ENCODE measurements at places on chromosomes 16 and 17.

- DNase-seq, result no peak
Observed at GRCh38 chr16:87926246-87927194, 9.8 kb downstream of the CA5A start.

- DNase-seq, result no peak
Observed at GRCh38 chr17:50129728-50130558, at the start of gene SAMD14. SAMD14 (minus strand) TSS chr17:50130160; CDS start chr17:50124959, 5,201 bp downstream.

GRCh38 chr16:86038926-86039310 is 140.0 kb downstream of the IRF8 start:
- no peak for DNase-seq

DNA sequence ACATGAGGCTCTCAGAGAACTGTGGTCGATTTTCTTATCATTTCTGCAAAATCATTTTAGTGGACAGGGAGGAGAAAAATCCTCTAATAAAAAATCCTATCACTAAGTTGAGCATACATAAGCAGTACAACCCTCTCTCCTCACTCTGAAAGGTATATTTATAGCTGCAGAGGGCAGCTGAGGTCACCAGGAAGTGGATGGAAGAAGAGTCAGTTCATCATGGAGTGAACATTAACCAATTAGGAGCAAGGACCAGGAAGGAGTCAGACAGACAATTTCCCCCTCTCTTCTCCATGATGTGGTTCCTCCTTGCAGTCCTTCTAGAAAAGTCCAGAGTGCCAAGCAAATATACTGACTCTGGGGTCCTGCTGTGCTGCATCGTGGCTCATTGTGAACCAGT is 253.7 kb downstream of the TOX3 start:
- DNase-seq, result no peak

DNA sequence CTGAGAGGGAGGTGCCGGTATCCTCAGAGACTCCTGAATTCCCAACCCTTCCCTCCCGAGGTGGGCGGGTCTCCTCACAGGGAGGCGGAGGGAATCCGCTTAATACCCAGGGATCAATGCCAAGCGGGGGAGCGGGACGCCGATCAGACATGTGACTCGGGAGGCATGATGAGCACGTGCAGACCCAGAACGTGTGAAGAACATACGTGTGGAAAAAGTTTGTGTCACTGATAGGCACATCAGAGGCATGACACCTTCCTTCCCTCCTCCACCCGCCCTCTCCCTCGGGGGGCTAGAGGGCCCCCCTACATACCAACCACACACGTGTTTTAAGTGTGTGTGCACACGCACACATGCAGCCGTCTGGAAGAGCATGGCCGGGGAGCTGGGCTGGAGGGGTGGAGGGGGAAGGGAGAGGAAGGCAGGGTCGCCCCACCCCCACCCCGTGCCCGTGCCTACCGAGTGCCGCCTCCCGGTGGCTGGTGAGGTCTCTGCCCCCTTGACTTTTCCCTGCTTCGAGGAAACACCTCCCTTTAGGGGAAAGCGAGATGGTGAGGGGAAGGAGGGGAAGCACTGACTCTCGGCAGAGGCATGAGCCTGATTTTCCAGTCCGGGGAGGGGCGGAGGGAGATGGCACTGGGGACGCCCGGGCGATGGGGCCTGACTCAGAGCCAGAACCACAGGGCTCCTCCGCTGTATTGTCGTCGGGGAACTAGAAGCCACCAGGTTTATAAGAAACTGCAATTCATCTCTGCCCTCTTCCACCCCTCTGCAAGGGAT is 12.1 kb upstream of the TBX21 start:
- no peak for DNase-seq

DNA sequence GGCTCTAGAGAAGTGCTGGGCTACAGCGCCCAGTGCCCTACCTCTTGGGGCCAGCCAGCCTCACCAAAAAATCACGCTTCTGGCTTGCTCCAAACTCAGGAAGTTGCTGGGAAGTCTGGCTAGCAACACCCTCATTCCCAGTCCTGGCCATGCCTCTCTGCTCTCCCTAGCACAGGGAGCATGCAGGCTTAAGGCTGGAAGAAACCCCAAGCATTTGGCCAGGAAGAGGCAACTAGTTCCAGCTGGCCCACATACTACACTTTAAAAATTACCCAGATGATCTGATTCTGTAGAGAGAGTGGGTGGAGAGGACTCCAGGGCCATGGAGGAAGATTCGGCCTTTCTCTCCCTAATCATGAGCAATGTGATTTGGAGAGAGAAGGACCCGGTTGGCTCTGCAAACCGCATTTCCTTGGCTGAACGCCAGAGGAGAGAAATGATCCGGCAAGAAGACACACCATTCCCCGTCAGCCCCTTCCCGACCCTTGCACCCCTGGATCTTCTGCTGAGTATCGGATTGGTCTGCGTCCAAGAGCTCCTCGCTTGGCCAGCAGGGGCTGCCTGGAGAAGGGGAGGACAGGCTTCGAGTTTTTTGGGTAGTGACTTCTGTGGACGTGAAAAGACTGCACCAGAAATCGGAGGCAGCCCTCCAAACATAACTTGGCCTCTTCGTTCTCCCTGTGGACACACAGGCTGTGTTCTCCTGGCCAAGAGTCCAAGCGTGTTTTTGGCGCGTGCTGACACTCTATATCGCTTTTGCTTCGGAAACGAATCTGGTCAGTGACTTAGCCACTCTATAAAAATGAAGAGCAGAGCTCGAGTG is 406.3 kb downstream of the WWOX start:
- no peak for DNase-seq

- no peak for DNase-seq
Observed at GRCh38 chr16:2529061-2529931, 1.9 kb downstream of the CEMP1 start.

All from COLO829 (cell line).